ENCODE measurements at places on chromosomes 1 and 21. TPM values are rescaled to one million over a fixed set of nuclear protein-coding genes. Genes with fewer than 3 reads are reported as not detected.

Gene KRTAP11-1
- total RNA-seq, result not detected

Gene CDK18
- total RNA-seq, result 0.94 TPM

Gene BTBD8
- total RNA-seq, result 1.8 TPM

Gene IKBKE
- 12.0 TPM for total RNA-seq

Gene TMEM269
- not detected for total RNA-seq

Gene TMEM54
- total RNA-seq, result 39.2 TPM

Gene PLEKHG5
- total RNA-seq, result 40.2 TPM

Gene AGO1
- total RNA-seq, result 10.6 TPM

Gene KDF1
- total RNA-seq, result under 0.01 TPM

Gene AK2
- total RNA-seq, result 88.6 TPM

Gene HAO2
- not detected for total RNA-seq

Gene KRTAP10-12
- not detected for total RNA-seq

Gene TMEM81
- total RNA-seq, result 1.1 TPM

Gene FAM3B
- not detected for total RNA-seq

Gene RAVER2
- 7.2 TPM for total RNA-seq

Gene TXNIP
- total RNA-seq, result 30.4 TPM

Gene ATP8B2
- 66.5 TPM for total RNA-seq

Gene FAM72D
- 0.94 TPM for total RNA-seq

Gene A3GALT2
- 0.09 TPM for total RNA-seq

Gene PSMD4
- total RNA-seq, result 298 TPM

All from endothelial cell of coronary artery (primary cell).